ENCODE measurements at places on chromosomes 2 and 18.
A peak's percentile ranks its signal among the peaks of the same experiment; 100 is the strongest.

DNA sequence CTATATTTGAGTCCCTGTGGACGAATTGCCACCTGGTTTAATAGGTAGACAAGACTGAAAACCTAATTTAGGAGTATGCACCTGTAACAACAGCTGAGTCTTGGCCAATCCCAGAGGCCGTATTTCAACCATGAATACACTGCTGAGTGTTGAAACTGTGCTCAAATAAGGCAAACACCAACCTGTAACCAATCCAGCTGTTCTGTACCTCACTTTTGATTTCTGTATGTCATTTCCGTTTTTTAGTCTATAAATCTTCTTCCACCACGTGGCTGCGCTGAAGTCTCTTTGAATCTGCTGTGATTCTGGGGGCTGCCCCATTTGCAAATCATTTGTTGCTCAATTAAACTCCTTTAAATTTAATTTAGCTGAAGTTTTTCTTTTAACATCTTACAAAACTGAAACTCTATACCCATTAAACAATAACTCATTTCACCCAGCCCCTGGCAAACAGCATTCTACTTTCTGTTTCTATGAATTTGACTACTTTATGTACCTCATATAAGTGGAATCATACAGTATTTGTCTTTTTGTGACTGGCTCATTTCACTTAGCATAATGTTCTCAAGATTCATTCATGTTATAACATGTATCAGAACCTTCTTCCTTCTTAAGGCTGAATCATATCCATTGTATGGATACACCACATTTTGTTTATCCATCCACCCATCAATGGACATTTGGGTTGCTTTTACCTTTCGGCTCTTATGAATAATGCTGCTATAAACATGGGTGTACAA, 7.5 kb upstream of the YPEL5 start:
- DNase-seq: no peak

DNA sequence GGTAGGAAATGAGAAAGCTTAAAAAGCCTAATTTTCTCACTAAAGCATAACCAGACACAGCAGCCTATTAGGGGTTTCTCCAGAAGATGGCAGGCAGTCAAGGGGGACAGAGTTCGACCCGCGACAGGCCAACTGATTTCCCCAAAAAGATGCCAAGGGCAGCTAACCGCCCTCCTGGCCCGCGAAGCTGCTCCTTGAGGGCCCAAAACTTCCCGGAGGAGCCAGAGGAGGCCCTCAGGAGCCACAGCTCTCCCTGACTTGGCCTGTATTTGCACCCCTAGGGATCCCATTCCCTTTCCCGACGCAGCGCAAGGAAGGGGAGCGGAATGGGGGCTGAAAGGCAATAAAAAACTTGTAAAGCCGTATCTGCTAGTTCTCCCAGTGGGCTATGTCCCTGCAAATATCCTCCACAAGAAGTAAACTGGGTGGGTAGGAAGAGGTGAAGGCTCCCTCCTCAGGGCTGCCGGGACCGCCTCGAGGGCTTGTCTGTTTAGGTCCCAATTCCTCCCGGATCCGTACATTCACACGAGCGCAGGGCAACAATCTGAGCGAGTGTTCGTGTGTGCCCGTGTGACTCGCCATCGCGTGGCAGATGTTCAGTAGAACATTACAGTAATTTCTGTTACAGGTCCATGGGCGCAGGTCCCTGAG, 756 bp upstream of the NAGK start:
- no peak for DNase-seq

- no peak for DNase-seq
Measured at GRCh38 chr2:126752876-126753275, 96.9 kb downstream of the GYPC start.

GRCh38 chr2:112087346-112088020, 32.4 kb downstream of the TMEM87B start:
- no peak for DNase-seq

GRCh38 chr2:18940184-18940583, 350.8 kb upstream of the NT5C1B start:
- no peak for DNase-seq

DNA sequence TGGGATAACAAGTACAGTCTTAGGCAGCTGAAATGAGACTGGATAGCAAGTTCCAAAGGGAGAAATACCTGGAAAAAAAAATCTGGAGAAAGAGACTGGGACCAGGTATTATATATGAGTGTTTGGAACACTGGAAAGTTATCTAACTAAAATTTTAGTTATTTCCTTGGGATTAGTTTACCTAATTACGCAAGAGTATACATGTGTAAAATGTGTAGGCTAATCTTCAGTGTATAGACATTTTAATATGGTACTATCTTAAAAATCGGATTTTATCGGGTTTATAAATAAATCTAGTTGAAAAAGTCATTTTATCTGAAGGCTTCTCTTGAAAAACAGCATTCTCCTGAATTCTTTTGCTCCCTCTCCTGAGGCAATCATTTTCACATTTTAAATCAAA, 3.9 kb downstream of the EPB41L5 start:
- DNase-seq: no peak

DNA sequence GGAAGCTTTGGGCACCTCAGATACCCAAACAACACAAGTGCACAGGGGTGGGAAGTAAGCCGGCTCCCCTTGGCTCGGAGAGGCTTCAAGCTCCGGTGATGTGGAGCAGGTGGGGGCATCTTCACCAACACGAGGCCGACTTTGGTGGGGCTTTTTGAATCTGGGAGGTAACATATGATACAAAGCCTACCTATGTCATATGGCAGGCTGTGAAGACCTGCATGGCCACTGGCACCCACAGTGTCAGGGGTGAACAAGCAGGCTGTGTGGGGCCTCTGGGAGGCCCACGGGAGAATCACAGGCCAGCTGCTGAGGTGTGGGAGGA, 109.0 kb downstream of the EIPR1 start:
- no peak for DNase-seq

DNA sequence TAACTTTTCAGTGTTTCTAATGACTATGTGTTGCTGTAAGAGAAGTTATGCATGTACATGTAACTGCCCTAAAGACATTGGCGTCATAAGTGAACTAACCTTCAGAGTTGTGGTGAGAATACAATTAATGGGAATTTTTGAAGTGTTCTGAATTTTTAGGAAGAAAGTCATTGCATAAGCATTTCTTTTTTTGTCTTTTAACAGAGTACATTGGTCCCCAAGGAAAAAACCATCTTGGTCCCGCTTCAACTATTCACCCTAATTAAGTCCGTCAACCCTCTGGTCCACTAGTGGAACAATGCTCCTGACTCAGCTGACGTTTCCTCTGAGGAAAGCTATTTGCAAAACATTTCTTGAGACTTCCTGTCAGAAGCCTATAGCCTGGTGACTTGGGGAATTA, 41.1 kb upstream of the VIT start:
- no peak for DNase-seq

DNA sequence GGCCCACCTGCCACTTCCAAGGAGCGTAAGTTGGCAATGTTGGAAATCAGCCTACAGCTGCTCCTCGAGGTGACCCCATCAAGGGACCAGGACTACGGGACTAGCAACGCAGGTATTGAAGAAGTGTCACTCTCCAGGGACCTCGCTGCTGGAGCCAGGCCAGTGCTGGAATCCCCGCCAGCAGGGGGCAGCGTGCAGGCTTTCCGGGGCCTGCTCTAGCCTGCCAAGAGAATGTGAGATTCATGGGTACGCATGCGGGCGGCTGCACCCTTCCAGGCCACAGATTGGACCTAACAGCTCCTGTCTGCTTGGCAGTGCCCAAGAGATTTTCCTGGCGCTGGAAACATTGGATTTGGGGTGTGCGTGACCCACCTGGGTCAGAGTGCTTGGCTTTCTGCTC, 182.8 kb upstream of the RAB12 start:
- DNase-seq: peak; percentile 44

GRCh38 chr2:102294802-102295489, 16.4 kb upstream of the IL1RL1 start:
- DNase-seq: no peak

Measured in NCI-H2171 treated with DMSO at 0.1 percent for 48 hours (cell line).